ENCODE measurements at places on chromosomes 3 and 15. TPM values are rescaled to one million over a fixed set of nuclear protein-coding genes. Genes with fewer than 3 reads are reported as not detected.

The UBE3A gene
- 66.6 TPM for total RNA-seq

The TMC3 gene
- not detected for total RNA-seq

The DUOX1 gene
- not detected for total RNA-seq

The CSTA gene
- 0.66 TPM for total RNA-seq

The ISL2 gene
- total RNA-seq: 0.47 TPM

The ZNF662 gene
- total RNA-seq: 0.36 TPM

The SLC24A5 gene
- not detected for total RNA-seq

The TSPAN3 gene
- total RNA-seq: 280 TPM

The ALDH1A2 gene
- 5.6 TPM for total RNA-seq

The ARPC4 gene
- 266 TPM for total RNA-seq

The VEPH1 gene
- 107 TPM for total RNA-seq

The RNF111 gene
- 14.6 TPM for total RNA-seq

The SAMD7 gene
- not detected for total RNA-seq

The ALS2CL gene
- total RNA-seq: 8.5 TPM

The MINAR1 gene
- total RNA-seq: 0.56 TPM

The CD86 gene
- under 0.01 TPM for total RNA-seq

The GATA2 gene
- 12.4 TPM for total RNA-seq

The MYH15 gene
- total RNA-seq: 0.19 TPM

The NANOGP8 gene
- total RNA-seq: not detected

The MFGE8 gene
- total RNA-seq: 55.8 TPM

The TUSC2 gene
- 22.7 TPM for total RNA-seq

The CHRM5 gene
- under 0.01 TPM for total RNA-seq

The KBTBD13 gene
- not detected for total RNA-seq

The HRG gene
- not detected for total RNA-seq

The IMPG2 gene
- total RNA-seq: 0.54 TPM

The NUP210 gene
- total RNA-seq: 0.28 TPM

The SRGAP3 gene
- total RNA-seq: under 0.01 TPM

The GOLGA6L7 gene
- not detected for total RNA-seq

The SCAMP5 gene
- total RNA-seq: 1.9 TPM

The GRK7 gene
- total RNA-seq: under 0.01 TPM

The TMEM207 gene
- total RNA-seq: not detected

The ARPP21 gene
- not detected for total RNA-seq

The SOX2 gene
- total RNA-seq: not detected

The TRAIP gene
- total RNA-seq: 2.1 TPM

The CHRFAM7A gene
- total RNA-seq: 2.9 TPM

The SNX33 gene
- 5.8 TPM for total RNA-seq

The ATP2B2 gene
- not detected for total RNA-seq

The PIAS1 gene
- total RNA-seq: 6.0 TPM

The NEK10 gene
- total RNA-seq: 9.0 TPM

The DPPA2 gene
- total RNA-seq: not detected

The CDHR4 gene
- total RNA-seq: not detected

The LMAN1L gene
- not detected for total RNA-seq

The C3orf20 gene
- under 0.01 TPM for total RNA-seq

The GASK1A gene
- 0.38 TPM for total RNA-seq

The DNAH12 gene
- total RNA-seq: under 0.01 TPM

The OTOL1 gene
- total RNA-seq: not detected

The EIF4A2 gene
- 464 TPM for total RNA-seq

The FAM81A gene
- under 0.01 TPM for total RNA-seq

The TF gene
- total RNA-seq: under 0.01 TPM

The MST1R gene
- total RNA-seq: 0.54 TPM

The MKRN2 gene
- total RNA-seq: 31.2 TPM

The SNX1 gene
- 40.5 TPM for total RNA-seq

The FRMD4B gene
- total RNA-seq: 107 TPM

The FEZF2 gene
- total RNA-seq: not detected

Data from endothelial cell of coronary artery (primary cell).